Cardiac septum (tissue), 1 donor: ENCODE measurements at places on chromosomes 12 and 14.
A peak's percentile ranks its signal among the peaks of the same experiment; 100 is the strongest.

GRCh38 chr12:131370791-131371347, 340.0 kb upstream of the SFSWAP start:
- DNase-seq = peak; percentile 53

DNA sequence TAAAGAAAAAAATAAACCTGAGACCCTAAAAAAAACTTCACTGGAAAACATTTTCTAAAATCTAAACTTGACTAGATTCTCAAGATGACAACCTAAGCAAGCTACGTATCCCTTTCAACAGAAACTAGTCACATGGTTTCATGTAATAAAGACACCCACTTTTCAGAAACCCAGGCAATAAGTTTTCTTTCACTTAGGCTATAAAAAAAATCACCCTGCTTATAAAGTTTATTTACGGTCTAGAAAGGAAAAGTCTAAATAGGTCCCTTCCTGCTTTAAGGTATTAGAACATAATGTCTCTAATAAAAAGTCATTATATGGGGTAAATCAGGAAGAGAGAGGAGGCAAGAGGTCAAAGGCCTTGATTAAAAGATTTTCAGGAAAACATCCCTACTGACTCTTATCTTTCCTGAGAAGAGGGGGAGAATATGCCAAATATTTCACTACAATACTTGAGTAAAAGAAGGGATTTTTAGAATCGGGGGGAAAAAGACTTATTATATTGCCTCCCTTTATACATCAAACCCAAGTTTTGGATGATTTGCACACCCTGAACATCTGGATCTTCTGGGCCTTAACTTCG, 9.5 kb downstream of the CLIP1 start:
- no peak for DNase-seq

- DNase-seq = no peak
These were observed 9.8 kb upstream of the CIPC start for GRCh38 chr14:77088219-77088618.

GRCh38 chr14:71452987-71453386, 479.2 kb upstream of the RGS6 start:
- DNase-seq = no peak

GRCh38 chr12:87332987-87333726, 696.0 kb downstream of the C12orf50 start:
- DNase-seq = no peak

GRCh38 chr12:49948866-49949845, 1.4 kb upstream of the AQP2 start:
- DNase-seq = peak; percentile 41

DNA sequence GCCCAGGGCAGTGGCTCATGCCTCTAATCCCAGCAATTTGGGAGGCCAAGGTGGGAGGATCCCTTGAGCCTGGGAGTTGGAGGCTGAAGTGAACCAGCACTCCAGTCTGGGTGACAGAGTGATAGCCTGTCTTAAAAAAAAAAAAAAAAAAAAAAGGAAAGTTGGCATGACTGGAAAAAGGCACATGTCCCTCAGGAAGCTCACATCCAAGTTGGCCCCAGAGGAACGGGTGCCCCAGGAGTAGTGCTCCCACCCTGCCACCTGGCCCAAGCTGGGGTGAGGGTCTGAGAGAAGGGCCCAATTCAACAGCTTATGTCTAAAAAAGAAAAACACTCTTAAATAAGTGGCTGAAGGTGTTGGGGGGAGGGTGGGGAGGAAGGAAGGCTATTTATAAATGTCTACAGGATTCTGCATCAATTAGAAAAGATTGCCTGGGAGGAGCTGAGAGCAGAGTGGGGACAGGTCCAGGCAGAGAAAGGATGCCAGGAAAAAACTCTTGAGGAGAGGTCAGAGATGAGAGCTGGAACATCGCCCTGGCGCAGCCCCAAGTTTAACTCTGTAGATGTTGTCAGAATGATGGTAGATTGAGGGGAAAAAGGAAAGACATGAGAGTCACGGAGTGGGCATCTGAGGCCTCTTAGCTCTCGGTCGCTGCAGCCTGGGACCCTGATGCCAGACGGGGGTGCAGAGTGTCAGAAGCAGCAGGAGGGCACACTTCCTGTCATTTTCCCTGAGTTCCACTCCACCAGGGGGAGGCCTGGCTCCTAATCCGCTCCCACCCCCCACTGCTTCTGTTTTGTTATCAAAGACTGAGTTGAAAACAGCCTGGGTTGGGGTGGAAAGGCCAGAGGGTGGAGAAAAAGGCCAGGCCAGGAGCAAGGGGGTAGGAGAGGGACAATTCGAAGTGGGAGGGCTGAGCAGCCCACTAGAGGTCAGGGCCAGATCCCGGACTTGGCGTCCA, 7.3 kb downstream of the SPRYD3 start:
- peak; percentile 75 for DNase-seq

GRCh38 chr12:47783024-47783755, 10.2 kb downstream of the SLC48A1 start:
- DNase-seq = no peak

DNA sequence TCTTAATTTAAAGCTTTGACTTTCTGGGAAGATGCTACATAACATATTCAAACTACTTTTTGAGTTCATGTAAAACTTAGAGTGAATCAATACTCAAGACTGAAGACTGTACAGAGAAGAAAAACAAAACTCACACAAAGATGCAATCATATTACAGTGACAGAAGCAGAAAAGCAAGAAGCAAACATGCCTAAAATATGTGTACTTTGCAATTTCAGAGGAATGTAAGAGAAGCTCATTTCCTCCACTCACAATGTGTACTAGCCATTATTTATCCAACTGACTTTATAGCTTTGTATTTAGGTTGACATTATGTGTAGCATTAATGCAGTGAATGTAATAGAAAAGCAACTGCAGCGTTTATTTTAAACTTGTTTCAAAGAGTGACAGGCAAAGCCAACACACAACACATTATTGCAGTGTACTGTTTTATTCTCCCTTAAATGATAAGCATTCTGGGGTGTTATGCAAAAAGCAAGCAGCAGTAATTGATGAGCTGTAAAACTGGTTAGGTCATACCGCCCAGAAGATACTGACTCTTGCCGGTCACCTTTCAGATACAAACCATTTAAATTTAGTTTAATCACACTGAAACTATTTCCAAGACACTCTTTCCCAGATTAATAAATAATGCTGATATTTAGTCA, 88.2 kb upstream of the PAWR start:
- no peak for DNase-seq

GRCh38 chr12:102232036-102232435, 34.4 kb upstream of the PMCH start:
- DNase-seq = no peak

DNA sequence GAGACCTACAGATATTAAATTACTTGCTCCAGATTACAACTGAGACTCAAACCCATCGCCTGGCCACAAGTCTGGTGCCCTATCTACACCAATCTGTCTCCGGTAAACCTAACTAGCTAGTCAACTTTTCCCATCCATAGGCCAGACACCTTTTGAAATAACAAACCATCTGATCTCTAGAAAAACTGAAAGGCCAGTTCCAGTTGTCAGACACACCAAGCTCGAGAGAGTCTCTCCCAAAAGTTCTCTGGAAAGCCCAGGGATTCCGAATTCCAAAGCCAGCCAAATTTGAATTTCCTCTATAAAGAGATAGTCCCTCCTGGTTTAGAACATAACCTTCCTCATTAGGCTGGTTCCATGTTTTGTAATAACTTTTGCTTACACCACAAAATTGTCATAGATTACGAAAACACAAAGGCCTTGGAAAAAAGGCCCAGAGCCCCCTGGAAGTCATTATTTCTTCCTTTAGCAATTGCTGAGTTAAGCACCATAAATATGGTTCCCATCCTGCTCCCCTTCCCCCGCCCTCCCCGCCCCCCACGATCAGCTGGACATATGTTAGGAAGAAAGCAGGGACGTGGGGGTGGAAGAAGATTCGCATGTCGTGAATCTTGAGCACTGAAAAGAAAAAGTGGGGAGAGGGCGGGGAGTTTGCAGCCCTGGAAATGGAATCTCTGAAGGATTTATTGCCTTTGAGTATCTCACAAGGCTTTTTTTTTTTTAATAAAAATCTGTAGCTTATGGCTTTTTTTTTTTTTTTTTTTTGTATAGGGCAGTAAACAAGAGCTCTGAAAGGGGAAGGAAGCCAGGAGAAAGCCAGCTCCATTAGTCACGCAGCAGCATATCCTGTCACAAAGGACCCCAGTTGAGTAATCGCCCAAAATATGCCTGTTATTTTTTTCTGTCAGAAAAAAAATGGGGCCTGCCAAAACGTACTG, 110.4 kb downstream of the ZFP36L1 start:
- DNase-seq = peak; percentile 79

DNA sequence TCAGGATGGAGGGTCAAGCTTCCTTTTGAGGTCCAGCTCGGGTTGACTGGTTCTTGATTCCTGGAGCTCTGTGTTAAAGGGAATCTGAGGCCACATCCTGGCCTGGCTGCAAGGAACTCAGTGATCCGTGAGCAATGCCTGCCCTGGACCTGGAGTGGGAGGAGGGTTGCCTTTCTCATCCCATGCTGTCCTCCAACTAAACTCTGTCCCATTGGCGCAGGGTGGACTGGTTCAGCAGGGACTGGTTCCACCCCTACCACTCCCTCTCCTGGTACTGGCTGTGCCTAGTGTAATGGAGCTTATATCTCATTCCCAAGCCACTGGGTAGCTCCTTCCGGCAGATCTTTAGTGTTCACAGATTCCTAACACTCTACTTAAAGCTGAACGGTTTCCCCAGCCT, 3.9 kb upstream of the CMKLR1 start:
- DNase-seq = no peak
